ENCODE measurements at places on chromosomes 12 and 14.

- DNase-seq: no peak
These were observed 317.0 kb upstream of the TMTC1 start for GRCh38 chr12:30100741-30101140.

DNA sequence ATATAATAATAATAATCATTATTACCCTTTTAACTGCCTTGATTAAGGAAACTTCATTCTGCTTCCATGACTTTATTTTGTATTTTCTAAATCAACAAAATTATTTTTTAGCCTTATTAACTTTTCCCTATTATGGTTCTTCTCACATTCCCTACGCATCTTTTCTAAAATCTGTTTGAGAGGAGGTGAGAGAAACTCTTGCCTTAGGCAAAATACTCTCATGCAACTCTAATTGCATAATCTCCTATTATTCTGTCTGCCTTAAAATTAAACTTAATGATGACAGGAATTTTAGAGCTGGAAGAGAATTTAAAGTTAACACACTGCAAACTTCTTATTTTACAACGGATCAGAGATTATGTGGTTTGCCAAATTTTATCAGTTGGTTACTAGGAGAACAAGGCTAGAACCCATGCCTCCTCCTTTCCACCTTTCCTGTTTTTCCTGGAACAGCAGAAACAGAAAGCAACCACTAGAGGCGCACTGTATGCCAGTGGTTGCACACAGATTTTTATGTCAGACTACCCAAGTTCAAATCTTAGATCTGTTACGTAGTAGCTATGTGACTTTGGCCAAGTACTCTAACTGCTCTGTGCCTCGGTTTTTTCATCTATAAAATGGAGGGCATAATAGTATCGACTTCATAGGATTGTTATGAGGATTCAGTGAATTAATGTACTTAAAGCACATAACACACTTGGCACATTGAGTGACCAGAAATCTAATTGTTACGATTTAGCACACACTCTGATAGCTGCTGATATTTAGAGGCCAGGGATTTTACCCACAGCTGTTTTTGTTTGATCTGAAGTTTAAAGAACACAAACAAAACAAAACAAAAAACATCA lies 4.3 kb upstream of the BRMS1L start:
- no peak for DNase-seq

DNA sequence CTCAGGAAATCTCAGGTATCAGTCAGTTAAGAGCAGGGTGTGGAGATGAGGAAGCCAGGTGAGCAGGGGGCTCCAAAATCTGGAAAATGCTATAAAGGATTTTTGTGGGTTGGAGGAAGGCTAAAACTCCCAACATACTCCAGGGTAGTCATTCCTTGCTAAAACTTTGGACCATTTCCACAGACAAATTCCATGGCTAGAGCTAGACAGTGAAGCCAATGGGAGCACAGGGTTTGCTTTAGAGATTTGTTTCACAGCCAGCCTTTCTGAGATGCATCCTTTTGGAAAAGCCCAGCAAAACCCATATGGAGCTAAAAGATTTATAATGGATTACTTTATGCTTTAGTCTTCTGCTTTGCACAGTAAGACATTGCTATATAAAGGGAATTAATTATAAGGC lies 146.5 kb downstream of the SAMD4A start:
- no peak for DNase-seq

DNA sequence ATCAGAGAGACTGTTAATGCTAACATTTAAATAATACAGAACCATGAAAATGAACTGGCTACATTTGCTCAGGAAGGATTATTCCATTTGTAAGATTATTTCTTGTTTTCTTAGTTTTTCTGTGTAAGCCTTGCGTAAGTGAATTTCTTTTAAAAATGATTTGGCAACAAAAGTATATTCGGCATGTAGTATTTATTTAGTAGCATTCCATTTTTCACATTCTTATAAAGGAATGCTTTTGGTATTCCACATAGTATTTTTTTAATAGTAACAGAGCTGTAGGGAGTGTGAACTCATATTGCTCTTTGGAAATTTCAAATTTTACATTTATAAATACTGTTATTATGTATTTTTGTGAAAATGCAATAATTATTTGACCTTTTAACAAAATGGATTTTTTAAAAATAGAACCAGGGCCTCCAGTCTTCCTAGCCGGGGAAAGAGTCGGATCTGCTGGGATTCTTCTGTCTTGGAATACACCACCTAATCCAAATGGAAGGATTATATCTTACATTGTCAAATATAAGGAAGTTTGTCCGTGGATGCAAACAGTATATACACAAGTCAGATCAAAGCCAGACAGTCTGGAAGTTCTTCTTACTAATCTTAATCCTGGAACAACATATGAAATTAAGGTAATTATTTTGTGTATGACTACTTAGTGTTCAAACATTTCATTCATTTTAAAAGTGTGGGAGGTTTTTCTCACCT lies 1.2 kb downstream of the PTPRQ start:
- DNase-seq: no peak

DNA sequence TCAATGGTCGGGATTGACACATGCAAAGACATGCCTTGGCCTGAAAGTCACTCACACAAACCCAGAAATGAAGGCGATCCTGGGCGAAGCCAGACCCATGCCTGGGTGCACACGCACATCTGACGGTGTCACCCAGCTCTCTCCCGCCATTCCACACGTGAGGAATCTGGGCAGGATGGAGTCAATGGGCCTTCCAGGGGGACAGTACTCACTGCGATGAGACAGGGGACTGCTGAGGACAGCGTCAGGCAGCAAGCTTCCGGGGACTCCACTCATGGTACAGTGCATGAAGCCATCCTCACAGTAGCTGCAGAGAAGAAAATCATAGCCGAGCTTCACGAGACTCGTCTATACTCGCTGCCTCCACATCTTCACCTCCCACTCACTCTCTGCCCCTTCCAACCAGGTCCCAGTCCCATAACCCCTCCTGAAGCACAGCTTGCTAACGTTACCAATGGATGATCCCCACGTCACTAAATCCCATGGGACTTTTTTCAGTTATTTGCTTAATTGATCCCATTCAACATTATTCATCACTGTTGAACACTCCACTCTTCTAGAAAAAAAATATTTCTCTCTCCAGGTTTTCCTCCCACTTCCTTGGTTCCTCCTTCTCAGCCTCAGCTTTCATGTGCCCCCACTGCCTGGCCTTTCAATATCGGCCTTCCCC lies 77.8 kb downstream of the VWF start:
- no peak for DNase-seq

- DNase-seq: no peak
These were observed 75.6 kb upstream of the SLC24A4 start for GRCh38 chr14:92247341-92247740.

DNA sequence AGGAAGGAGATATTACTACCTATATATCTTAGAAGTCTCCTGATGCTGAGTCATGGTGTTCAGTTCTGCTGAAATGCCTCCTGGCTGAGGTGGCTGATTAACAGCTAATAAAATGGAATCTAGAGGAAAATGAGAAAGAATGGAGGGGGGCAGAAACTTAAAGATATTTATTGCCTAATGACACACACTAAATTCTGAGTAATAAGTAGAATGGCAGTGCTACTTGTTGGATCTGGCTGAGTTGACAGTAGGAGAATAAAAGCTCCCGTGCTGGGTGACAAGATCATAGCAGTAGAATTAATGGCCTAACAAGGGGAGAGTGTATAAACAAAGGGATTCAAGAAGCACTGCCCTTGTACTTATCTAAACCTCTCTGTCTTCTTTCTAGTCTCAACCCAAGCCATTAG lies 137.5 kb downstream of the CNTN1 start:
- DNase-seq: no peak

- no peak for DNase-seq
These were observed 41.8 kb upstream of the COL2A1 start for GRCh38 chr12:48045965-48046518.

DNA sequence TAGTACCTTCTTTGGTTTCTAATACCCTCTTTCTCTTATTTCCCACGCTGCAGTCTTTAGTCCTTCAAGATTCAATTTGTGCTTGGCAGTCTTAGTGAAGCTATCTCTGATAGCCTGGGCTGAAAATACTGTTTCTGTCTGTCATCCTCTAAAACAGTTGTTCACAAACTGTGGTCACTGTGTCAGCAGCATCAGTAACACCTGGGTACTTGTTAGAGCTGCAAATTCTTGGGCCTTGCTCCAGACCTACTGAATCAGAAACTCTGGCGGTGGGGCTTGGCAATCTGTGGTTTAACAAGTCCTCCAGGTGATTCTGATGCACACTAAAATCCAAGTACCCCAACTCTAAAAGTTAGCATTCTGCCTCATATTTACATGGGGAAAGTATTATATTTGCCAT lies 217.5 kb upstream of the SEL1L start:
- no peak for DNase-seq

- no peak for DNase-seq
These were observed 219.3 kb upstream of the NOS1 start for GRCh38 chr12:117580718-117581062.

GRCh38 chr12:130953771-130954543 lies at the start of gene ADGRD1:
TSS of gene ADGRD1 (plus strand) at chr12:130953907. CDS start at chr12:130954466, 559 bp downstream.
- no peak for DNase-seq

Measured in activated CD8-positive, alpha-beta memory T cell treated with anti-CD3 and anti-CD28 coated beads for 4 hours (primary cell).